Activated T-cell treated with anti-CD3 and anti-CD28 coated beads, Interleukin-2, amount 50 U/mL, for 4 hours (primary cell): ENCODE measurements at places on chromosomes 3 and 15.

- peak; percentile 42 for DNase-seq
These were observed at the start of gene APBA2 for GRCh38 chr15:28885630-28886430. APBA2 (plus strand) TSS chr15:28885974; CDS start chr15:29053885, 167,911 bp downstream.

GRCh38 chr3:8997151-8997550 is 33.9 kb upstream of the RAD18 start:
- no peak for DNase-seq

GRCh38 chr3:180116658-180117057 is 79.9 kb upstream of the PEX5L start:
- DNase-seq: no peak

DNA sequence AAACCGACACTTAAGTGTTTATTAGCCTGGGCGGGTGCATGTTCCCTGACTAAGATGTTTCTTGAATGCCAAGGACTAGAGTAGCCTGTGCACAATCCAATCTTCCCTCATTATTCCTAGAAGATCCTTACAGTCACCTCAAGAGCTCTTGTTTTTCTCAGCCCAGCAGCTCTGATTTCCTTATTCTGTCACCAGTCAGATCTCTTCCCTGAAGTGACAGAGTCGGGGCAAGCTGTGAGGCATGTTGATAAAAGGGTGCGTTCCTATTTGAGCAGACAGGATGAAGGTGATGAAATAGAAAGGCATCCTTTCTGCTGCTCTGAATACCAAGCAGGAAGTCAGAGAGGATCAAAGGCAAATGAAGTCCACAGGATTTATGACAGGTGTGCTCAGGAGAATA is 125.6 kb upstream of the MCTP2 start:
- DNase-seq: no peak

GRCh38 chr3:123277106-123277505 is 75.4 kb downstream of the SEC22A start:
- no peak for DNase-seq

- no peak for DNase-seq
These were observed 596 bp downstream of the BTD start for GRCh38 chr3:15602146-15602536.

GRCh38 chr3:98808071-98808470 is 44.9 kb downstream of the ST3GAL6 start:
- DNase-seq: no peak

- DNase-seq: no peak
These were observed 549.9 kb upstream of the DPPA4 start for GRCh38 chr3:109887293-109887692.

DNA sequence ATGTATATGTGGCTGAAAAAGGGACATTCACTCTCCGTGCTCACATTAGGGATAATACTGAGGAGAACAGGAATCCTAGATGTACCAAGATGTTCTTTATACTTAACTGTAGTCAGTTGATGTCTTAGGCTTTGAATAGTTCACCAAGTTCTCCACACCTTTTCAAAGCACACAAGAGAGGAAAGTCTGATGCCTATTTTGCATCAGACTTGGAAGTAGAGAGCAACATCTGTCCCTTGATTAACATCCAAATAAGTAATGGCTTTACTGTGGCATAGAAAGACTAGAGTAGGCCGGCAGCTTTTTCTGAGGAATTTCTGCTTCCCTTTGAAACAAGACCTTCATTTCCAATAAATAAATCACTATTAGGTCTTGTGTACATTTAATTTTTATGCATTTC is 34.0 kb downstream of the PIGB start:
- no peak for DNase-seq

DNA sequence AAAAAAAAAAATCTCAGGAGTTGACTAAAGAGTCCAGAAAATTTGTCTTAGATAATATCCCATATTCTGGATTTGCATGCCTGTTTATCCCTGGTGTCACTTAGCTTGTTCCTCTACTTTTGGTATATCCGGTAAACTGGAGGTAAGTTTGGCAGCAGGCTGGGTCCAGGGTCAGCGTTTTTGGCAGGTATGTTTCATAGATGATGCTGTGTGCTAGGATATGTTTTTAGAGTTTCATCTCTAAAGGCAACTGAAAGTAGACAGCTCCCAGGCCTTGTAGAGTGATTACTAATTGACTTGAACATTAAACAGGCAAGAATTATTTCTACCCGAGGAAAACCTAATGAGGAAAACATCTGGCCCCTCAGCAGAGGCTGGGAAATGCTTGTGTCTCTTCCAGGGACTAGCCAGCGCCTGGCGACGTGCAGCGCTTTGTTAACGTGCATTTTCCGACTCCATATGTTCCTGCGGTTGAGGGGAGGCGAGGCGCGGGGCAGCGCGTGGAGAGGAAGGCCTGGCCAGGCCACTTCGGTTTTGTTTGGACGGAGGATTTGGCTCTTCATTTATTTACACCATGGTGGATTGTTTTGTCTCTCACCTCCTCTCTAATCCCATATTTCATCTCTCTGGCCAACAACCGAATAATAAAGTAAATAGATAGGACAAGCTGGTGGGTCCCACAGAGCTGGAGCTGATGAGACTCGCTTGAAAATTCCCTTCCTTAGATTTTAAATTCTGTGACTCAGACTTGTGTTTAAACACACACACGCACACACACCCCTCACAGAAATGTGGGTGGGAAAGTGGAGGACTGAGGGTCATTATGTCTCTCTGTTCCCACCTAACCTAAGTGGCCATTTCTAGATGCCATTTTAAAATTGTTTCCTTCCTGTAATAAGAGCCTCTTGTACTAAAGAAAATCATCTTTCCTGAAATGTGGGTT is 65.3 kb downstream of the ASB7 start:
- no peak for DNase-seq

GRCh38 chr3:42061713-42062380 is 29.3 kb upstream of the TRAK1 start:
- DNase-seq: no peak

DNA sequence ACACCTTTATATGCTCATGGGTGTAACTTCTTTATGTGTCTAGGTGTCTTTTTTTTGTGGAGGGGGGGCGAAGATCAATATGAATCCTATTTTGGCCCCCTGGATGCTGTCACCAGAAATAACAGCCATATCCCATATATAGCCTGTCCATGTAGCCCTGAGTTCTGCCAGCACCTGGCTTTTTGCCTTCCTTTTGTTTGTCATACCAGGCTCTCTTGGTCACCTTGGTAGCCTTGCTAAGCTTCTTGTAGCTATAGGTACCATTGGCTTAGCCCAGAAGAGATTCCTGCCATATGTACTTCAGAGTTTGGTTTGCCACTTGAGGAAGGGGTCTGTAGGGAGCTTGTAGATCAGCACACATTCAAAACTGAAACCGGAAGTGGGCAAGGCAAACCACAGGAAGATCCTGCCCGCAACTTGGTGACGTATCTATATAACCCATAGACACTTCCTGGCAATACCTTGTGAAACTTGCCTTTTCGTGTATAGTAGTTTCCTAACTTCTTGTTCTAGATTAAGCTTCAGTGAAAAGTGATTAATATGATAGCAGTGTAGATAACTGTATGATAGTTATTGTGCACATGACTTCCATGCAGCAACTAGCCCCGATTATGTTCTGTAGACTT is 11.9 kb downstream of the RASA2 start:
- DNase-seq: peak; percentile 75
